ENCODE measurements at places on chromosomes 4 and X.

DNA sequence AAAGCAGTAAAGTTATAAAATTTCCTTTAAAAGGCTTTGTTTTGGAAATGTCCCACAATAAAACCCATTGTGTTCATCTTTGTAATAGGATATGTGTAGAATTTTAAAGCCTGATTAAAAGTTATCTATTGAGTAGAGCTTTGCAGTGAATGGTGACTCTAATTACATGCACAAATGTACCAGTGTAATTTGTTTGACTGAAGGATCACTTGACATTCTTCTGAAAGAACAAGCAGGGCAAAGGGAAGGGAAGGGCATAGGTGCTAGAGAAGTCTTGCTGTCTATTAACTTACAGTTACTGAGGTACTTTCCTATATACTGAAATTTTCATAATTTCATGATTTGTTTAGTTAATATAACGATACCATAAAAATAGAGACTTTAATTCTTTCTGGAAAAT is 70.8 kb downstream of the STIM2 start:
- DNase-seq = no peak

DNA sequence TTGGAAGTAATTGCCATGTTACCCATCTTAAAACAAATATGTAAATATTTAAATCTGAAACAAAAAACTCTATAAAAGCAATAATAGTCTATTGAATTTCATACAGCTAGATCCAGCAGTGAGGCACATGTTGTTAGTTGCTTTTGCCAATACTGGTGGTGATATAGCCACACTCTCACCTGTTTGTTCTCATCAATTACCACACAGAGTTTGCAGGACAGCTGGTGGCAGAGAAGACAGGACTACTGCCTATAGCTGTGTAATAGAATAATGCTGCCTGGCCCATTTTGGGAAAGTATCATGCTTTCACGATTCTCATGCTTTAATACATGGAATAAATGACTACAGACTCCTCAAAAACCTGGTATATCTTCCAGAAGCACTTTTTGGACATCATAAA is 3.7 kb upstream of the PRR32 start:
- no peak for DNase-seq

- DNase-seq = peak; percentile 58
These were observed 47.9 kb downstream of the TMEM131L start for GRCh38 chr4:153514001-153514526.

GRCh38 chrX:103789004-103789403 is 12.4 kb downstream of the PLP1 start:
- DNase-seq = no peak

DNA sequence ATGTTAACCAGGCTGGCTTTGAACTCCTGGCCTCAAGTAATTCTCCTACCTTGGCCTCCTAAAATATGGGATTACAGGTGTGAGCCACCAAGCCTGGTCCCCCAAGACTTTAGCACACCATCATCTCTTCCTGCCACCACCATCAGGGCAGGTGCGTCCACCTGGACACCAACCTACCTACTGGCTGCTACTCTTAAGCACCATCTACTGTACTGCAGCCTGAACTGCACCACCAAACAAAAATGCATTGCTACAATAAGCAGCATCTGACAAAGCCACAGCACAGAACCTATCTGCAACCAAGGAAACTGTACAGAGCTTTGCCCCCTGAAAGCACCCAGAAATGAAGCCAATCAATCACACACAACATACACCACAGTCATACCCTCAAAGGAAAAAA is 139.7 kb downstream of the EFHC2 start:
- no peak for DNase-seq

DNA sequence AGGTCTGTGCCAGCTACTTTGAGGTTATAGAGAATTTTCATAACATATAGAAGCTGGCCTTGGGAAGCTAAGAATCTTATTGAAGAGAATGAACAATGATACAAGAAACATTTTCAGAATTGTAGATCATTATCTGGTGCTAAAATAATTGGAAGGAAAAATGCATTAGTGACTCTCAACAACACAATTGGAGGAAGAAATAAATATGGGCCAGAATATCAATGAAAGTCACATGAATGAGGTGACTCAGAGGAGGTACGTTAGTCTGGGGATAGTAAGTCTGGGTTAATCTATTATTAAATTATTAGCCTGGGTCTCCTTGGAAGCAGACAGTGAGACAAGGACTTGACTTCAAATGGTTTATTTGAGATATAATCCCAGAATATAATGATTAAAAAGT is 529.3 kb upstream of the SLIT2 start:
- DNase-seq = no peak

DNA sequence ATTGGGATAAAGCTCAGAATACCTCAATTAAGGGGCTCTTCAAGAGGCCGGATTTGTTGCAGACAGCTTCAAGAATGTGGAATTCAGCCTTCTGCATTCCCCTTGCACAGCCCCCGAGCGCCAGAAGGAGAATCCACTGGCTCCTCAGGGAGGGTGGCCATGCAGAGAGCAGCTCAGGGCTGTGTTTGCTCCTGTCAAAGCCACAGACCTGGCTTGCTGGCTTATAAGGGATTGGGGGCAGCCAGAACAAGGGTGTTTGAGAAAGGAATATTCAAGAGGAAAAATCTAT is 36.8 kb downstream of the ING2 start:
- no peak for DNase-seq

- DNase-seq = no peak
These were observed 227.2 kb downstream of the COX18 start for GRCh38 chr4:72842323-72842722.

DNA sequence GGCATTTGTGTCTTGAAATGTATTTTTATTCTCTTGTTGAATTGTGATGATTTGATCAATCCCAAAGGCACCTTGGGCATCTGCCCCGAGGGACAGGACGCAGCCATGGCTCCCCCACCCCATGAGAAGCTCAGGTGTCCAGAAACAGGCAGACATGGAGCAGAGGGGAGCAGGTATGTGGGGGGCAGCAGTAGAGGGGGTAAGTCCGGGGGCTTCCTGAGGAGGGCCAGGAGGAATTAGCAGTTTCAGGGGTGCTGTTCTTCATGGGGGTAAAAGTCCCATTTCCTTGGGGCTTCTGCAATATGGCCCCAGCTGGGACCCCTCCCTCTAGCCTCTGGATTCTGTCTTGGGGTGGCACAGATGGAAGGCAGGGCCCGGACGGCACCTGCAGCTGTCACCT is 67.0 kb upstream of the HMX1 start:
- no peak for DNase-seq

DNA sequence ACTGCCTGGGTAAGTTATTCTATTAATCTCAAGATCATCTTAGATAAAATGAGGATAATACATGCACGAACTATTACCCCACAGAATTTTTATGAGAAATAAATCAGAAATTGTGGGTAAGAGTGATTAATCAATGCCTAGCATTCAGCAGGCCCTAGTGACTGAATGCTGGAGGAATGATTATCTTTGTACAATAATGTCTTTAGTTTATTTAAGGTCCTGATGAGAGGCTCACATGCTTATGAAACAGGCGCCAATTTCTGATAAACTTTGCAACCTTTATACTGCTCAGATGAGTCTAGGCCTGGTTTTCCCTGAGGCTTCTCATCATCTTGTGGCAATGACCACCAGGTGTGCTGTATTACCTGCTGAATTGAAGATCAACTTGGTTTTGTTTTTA is 27.8 kb upstream of the BMP2K start:
- DNase-seq = no peak

DNA sequence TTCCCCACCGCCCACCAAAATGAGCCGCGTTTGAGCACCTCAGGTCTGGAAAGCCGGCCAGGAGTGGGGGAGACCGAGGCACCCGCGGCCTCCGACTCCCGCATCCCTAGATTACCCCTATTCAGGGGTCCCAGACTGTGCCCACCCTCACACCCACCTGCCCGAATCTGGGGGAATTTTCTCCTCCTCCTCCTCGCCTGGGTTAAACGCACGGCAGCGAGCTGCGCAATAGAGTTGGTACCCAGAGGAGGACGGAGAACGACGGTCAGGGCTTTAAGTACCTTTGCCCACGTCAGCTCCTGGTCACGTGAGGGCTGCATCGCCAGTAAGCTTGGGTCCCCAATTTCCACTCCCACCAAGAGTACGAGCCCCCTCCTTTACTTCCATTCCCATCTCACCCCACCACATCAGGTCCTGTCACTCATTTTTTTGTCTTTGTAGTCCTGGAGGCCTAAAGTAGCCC is at the start of gene ARMCX2:
Gene ARMCX2 (minus strand): TSS at position 250 of the 463 bp plus-strand sequence. CDS start 2,262 bp downstream, outside the sequence.
- DNase-seq = no peak

DNA sequence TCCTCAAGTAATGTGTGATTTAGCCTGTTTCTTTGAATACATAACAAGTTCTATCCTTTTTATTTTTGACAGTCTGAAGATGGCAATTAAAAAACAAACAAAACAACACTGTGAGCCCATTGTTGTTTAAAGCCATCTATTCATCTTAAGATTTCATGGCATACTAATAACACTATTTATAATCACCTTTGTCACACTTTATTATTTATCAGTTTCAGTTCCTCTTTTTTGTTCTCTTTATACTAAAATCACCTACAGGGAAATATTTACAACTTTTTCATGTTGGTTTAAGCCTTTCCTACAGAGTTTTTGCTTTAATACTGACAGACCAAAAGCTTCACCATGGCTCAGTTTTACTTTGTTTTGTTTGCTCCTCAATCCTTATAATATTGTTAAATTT is 247.4 kb upstream of the CTSO start:
- DNase-seq = no peak

- DNase-seq = no peak
These were observed 49.8 kb downstream of the SMPX start for GRCh38 chrX:21708116-21708515.

DNA sequence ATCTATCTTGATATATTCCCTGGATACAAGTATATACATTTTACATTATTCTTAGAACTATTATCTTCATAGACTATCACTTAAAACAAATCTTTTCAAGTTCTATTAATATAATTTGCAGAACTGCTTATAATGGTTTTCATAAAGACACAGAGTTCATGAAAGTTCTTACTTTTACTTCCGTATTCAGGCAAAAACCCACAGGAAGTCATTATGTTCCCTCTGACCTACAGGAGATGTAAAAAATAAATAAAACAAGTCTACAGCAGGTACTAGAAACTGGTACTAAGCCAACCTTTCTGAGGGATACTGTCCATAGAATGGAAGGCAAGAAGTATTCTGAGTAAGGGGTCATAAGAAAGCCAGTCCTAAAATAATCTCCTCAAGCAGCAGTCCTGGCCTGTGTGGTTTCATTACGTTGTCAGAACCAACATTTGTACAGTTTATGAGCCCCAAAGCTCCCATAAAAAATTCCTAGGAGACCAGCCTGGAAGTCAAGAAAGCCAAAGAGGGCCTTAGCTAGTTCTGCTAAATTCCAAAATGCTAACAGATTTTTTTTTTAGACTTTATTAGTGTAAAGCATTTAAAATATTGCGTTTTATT is 68.6 kb downstream of the CAMK2D start:
- no peak for DNase-seq

DNA sequence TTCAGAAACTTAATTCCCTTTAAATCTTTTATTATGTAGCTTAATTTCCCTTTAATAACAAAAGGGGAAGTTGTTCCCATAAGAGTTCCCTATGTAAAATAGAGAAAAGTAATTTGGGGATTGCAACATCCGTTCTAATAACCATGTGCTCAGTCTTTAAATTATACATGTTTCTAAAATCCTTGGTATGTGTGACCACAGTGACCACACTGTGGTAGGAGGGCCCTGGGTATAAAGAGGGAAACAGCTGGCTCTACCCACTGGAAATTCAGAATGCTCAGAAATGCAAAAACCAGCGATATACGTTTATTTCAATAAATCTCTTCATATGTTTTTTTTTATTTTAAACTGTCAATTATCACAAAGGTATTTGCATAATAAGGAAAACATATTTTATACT is 219.1 kb downstream of the FGF13 start:
- no peak for DNase-seq

GRCh38 chrX:69257499-69258127 is 92.4 kb upstream of the PJA1 start:
- DNase-seq = no peak

DNA sequence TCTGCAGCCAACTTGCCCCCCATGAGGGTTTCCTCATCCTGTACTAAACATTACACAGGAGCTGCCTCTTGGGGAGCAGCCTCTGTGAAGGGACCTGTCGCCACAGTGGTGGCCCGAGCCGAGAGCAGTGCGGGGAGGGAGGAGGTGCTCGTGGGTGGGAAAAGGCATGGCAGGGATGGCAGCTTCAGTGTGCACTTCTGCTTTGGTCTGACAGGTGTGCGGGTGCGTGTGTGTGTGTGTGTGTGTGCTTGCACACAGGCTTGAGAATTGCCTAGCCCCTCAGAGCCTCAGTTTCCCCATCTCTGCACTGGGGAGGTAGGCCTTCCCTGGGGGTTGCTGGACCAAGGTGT is 3.9 kb downstream of the SH3TC1 start:
- DNase-seq = no peak

DNA sequence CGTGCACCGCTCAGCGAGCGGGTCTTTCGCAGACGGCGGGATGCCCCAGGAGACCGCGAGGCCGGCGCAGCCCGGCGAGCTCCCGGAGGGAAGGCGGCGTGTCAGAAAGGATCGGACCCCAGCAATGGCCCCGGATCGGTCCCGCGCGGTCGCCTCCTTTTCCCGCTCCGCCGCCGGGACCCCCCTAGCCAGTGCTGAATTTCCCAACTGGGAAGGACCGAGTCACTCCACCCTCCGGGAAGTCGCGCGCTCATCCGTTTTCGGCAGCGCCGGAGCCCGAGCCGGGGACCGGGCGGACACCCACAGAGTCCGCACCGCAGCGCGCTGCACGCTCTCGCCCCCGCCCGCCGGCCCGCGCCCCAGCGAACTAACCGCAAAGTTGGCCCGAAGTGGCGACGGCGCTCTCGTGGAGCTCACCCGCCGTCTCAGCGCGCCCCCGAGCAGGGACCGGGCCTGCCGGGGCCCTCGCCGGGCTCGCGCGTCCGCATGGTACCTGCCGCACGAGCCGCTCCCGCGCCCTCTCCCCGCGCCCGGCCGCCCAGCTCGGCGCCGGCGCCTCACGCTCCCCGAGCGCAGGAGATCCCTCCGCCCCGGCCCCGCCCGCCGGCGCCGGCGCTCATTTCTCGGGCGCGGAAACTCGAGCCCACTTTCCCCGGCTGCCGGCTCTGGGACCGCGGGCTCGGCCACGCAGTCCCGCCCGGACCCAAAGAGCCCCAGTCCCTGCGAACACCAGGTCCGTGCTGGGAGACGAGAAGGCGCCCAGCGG is at the start of gene FAT1:
Gene FAT1 (minus strand): TSS at position 565 of the 766 bp plus-strand sequence. CDS start 14,029 bp downstream, outside the sequence.
- DNase-seq = no peak

DNA sequence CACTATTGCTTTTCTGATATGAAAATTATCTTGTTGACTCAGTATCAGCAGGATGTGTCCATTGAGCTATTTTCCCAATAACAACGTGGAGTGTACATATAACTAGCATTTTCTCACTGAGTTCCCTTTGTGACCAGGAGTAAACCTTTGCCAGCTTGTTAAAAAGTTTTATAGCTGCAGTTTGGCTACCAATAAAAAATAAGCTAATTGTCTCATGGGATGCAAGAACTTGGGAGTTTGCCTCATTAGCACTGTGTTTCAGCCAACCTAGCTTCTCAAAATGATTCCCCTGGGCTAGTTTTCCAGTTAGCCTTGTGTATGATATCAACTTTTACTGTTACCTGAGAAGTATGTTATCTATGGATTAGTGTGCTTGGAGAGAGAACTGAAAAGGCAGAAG is 24.9 kb upstream of the ANXA5 start:
- DNase-seq = no peak

GRCh38 chrX:151537572-151537971 is 25.9 kb upstream of the PASD1 start:
- no peak for DNase-seq

All from HS-5 (cell line).